SHP77 (cell line): ENCODE measurements at places on chromosomes 3 and 15.

- DNase-seq: no peak
Observed at GRCh38 chr15:75836959-75837334, 6.3 kb upstream of the UBE2Q2 start.

GRCh38 chr3:71518089-71518488, 65.4 kb downstream of the FOXP1 start:
- DNase-seq: no peak

DNA sequence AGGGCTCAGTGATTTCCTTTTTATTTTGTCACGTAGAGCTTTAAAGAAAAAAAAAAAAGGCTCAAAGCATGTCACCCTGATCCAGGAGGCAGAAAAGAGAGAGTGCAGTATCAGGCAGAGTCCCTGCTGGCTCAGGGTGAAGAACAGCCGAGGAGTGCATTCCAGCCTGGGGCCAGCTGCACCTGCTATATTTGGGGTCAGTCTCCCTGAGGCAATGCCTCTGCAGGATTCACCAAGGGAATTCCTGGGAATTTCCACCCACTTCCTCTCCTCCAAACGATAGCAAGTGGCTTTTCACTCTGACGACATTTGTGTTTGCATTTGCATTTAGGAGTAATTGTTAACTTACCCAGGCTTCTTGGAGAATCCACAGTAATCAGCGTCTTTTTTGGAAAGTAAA, 202.9 kb upstream of the CTNNB1 start:
- no peak for DNase-seq

DNA sequence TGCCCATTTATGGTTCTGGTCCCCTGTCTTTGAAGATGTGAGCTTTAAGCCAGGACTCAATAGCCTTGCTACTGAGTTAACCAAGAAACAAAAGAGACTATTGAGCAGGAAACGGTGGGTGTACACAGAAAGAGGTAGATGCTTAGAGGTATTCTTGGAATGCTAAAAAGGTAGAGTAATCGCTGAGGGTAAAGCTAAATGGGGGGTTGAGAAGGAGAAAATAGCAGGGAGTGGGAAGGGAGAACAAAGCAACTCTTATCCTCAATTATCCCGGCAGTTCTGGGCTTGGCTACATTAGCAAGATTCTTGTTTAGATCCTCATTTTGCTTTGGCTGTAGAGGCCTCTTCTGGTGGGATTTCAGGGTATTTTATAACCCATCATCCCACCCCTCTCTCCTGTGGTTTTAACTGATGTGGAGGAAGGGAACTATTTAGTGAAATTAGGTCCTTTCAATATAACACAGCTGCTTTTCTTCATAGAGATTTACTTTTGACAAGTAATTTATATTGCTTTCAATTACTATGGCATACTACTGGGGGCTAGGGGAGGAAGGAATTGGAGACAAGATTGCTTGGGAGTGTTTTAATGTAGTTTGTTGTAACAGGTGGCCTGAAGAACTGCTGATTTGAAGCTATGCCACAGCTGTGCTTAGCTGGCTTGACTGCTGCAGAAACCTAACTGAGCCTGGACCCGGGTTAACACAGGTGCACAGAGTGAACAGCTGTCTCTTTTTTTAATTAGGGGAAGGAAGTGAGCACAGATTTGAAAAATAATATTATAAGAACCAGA, 234.3 kb upstream of the CCDC54 start:
- DNase-seq: peak; percentile 9

DNA sequence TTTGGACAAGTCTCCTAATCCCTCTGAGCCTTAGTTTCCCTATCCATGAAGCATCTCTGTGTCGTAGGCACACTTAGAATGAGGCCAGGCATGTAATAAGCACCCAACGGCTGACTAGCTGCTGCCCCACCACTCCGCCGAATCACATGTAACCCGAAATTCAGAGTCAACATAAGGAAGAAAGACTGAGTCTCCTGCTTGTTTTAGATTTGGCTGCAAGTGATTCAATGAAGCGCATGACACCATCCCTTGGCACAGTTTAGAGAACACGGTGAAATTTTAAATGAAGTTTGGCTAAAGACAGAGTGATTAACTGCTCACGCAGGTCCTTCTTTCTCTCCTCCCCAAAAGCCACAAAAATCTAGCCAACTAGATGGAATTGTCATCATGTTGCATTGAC, 279.2 kb downstream of the TLE3 start:
- no peak for DNase-seq

DNA sequence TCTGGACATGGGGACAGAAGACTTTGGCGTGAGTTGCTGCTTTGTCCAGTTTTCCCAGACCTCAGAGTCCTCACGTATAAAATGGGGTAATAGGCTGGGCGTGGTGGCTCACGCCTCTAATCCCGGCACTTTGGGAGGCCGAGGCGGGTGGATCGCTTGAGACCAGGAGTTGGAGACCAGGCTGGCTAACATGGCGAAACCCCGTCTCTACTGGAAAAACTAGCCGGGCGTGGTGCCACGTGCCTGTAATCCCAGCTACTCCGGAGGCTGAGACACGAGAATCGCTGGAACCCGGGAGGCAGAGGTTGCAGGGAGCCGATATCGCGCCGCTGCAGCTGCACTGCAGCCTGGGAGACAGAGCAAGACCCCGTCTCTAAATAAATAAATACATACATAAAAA, 22.7 kb upstream of the IGF1R start:
- DNase-seq: no peak

- DNase-seq: no peak
Observed at GRCh38 chr15:75038231-75038630, 14.8 kb downstream of the PPCDC start.

DNA sequence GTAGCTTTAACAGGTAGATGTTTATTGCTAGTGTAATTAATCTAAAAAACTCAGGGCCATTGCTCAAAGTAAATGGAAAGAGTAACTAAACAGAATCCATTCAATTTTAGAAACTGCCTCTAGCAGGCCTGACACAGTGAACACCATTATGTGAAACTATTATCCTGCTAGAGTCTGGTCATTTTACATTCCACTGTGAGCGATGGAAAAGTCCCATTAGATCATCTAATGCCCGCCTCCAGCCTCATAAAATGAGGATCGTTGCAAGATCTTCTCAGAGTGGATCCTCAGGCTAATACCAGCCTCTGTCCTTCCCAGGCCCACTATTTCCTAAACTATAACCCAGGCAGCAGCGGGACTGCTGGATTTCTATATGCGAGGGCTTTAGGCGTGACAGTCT, 107.7 kb downstream of the WDR76 start:
- DNase-seq: no peak

- DNase-seq: no peak
Observed at GRCh38 chr3:126109146-126109879, 25.4 kb upstream of the SLC41A3 start.
